ENCODE measurements at places on chromosomes 1 and 21.
A peak's percentile ranks its signal among the peaks of the same experiment; 100 is the strongest.

DNA sequence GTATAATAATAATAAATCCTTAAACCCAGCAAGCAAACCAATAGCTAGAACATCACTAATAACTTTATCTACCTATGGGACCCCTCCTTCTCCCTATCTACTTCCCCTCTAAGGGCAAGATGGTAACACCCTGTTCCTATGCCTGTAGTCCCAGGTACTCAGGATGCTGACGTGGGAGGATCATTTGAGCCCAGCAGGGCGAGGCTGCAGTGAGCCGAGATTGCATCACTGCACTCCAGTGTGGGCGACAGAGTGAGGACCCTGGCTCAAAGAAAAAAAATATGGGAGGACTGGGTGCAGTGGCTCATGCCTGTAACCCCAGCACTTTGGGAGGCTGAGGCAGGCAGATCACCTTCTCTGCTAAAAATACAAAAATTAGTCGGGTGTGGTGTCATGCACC, 143.1 kb upstream of the SLC45A1 start:
- DNase-seq = no peak

DNA sequence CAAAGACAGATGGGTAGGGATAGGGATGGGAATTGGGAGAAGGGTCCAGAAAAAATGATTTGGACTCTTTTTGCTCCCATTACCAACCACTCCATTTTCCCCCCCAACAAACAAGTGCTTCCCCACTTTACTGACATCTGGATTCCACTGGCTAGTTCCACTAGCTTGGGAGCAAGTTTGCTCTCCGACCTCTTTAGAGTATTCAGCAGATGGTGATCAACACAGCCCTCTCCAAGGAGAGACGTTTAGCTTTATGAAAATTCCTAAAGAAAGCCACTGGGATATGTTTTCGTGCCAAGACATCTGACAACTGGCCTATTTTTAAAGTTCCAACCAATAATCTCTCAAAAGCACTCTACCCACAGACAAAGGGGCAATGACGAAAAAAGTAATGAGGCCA, 50.3 kb downstream of the ITPKB start:
- DNase-seq = no peak

DNA sequence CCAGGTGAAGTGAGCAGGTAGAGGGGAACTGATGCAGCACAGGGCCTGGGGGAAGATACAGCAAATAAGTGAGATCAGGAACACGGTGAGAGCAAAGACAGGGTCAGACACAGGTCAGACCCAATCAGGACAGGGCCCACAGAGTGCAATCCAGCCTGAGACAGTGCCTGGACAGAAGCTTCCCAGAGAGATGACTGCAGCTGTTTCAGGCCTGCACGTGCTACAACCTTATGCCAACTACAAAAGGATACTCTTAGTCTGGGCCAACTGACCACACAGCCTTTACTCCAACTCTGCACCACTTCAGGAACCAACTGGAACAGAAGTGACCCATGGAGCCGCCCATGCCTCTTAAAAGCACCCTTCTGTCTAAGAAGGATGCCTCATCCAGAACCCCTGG, 228.0 kb downstream of the TOMM20 start:
- no peak for DNase-seq

GRCh38 chr1:180231506-180231921, 1.4 kb downstream of the LHX4 start:
- no peak for DNase-seq

GRCh38 chr1:151988405-151988923, 5.2 kb downstream of the S100A10 start:
- peak; percentile 53 for DNase-seq

GRCh38 chr1:223083831-223084230, 59.2 kb downstream of the TLR5 start:
- no peak for DNase-seq

- DNase-seq = no peak
Observed at GRCh38 chr1:17561247-17561548, 21.7 kb downstream of the ARHGEF10L start.

GRCh38 chr1:2019571-2020309, 595 bp downstream of the GABRD start:
- DNase-seq = no peak

DNA sequence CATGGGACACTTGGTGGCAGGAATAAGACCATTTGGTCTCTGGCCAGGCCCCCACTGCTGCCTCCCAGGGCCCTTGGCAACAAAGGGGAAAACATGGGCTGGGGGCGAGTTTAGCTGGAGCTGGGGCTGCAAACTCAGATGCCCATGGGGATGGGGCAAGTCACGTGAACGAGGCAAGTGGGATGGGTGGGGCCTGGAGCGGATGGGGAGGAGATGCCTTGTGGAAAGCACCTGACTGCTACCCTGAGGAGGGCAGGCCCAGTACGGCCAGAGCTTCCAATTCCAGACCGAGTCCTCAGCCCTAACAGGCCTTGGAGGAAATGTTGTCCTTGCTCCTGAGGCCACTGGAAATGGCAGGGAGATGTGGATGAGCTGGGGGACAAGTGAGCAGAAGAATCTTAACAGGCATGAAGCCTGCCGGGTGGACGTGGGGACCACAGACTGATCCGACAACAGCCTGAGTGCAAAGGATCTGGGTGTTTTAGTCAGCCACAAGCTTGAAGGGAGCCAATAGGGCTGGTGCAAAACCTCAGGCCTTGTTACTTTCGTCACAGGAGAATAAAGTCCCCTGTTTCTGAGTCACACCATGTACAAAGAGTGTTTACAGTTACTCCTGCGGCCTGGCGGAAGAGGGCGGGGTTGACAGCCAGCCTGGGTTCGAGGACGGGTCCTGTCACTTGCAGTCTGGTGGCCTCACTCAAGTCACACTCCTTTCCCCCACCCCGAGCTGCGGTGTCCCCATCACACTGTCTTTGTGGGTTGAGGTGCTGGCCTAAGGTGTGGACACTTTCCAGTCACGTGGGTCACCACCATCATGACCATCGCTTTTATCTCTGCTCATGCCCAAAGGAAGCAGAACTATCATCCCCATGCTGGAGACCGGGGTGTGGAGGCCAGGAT, 19.1 kb downstream of the RUNX3 start:
- DNase-seq = no peak

- DNase-seq = no peak
Observed at GRCh38 chr1:175602026-175602585, 141.3 kb downstream of the TNR start.

Measured in hematopoietic multipotent progenitor cell treated with erythropoietin and hydrocortisone succinate and interleukin-3 and kit ligand, for 17 days (in vitro differentiated cells).